ENCODE measurements at places on chromosomes 5 and 9.

DNA sequence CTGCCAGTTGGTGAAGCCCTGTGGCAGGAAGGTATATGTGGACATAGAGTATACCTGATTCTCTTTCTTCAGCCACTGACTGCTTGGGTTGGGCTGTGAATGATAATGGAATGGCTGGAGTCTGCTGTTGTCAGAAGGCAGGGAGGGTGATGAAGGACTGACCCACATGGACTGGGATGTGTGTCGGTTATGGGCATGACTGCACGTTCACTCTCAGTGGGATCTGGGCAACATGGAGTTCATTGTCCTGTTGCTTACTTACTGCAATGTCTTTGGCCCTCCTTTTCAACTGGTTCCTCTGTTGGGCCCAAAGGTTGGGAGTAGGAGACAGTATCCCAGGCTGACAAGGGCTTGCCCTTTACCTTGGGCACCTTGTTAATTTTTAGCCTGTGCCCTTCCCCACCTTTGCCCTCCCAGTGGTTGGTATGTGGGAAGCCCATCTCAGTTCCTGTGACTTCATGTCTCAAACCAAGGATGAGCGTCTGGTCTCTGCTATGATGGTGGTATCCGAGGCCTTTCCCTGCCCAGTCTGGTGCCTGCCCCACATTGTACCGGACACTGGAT is 34.6 kb downstream of the FAXDC2 start:
- no peak for DNase-seq

DNA sequence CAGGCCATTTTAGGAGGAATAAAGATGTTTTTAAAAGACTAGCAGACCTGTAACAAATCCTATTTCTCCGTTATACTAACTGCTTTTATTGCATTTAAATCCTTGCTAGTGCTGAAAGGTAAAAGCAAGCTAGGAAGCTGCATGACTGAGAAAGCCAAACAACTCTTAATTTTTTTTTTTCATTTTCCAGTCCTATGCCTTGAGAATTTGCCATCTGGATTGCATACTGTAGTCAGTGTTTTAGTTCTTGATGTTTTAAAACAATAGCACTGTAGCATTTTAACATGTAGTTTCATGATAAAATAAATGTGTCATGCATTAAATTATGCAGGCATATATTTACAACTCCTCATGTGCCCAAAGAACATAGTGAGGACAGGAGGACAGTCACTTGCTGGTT is 108.4 kb upstream of the FGF10 start:
- DNase-seq = no peak

- DNase-seq = peak; percentile 47
Observed at GRCh38 chr9:136312436-136312835, 8.5 kb upstream of the CCDC187 start.

- DNase-seq = no peak
Observed at GRCh38 chr9:113898596-113898995, 22.5 kb downstream of the ZNF618 start.

GRCh38 chr5:62780888-62781287 is 202.3 kb downstream of the LRRC70 start:
- no peak for DNase-seq

GRCh38 chr5:91417219-91417618 is 34.1 kb upstream of the ARRDC3 start:
- no peak for DNase-seq

DNA sequence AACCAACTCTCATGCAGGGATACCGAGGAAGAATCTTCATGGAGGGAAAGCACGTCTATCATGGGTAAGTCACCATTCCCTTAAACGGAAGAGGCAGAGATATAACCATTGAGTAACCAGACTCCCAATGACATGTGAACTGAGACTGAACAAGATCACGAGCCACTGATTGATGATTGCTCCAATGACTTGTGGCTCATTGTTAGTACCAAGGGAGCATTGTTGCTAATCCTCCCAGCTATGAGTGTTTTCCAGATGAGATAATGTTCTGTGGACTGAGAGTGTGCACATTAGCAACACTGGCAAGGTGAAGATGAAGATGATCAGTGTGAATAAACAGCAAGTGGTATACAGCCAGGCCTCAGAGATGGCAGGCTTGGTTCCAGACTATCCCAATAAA is 219.2 kb upstream of the MAP3K1 start:
- no peak for DNase-seq

GRCh38 chr5:178784391-178784790 is 53.9 kb upstream of the ZNF354A start:
- DNase-seq = no peak

GRCh38 chr5:1032551-1033027 is 24.0 kb downstream of the NKD2 start:
- DNase-seq = no peak

- DNase-seq = no peak
Observed at GRCh38 chr5:152007653-152008335, 83.1 kb upstream of the GLRA1 start.

GRCh38 chr5:134798468-134798867 is 39.9 kb downstream of the DDX46 start:
- DNase-seq = no peak

DNA sequence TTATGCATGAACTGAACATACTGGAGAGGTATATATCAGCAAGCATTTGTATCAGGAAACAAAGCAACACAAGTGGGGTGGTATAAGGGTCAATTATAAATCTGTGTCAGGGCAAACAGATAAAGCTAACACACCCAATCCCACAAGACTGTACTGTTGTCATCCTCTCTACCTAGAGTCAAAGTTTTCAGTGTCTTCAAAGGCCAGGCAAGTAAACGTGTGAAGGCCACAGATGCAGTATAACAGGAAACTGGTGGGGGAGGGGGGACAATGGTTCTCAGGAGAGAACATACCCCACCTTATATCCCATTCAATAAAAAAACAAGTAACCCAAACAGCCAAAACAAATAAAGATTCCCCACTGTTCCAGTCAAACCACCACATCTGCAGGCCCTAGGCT is 22.1 kb downstream of the ELP1 start:
- DNase-seq = no peak

DNA sequence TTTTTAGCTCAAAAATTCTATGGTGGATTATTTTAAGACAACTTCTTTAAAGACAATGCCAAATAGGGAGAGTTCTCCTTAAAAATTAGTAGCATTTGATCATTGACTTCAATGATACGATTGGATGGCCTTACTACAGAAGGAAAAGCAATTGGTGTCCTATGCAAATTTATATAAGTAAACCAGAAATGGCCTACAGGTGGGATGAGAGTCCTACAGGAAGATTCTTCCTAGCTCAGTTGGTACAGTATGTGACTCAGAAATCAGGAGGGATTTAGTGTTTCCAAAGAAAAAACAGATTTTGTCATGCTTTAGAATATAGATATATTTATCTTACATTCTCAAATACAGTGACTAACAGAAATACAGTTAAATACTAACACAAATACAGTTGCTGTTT is 6.5 kb downstream of the ANKRA2 start:
- DNase-seq = no peak

DNA sequence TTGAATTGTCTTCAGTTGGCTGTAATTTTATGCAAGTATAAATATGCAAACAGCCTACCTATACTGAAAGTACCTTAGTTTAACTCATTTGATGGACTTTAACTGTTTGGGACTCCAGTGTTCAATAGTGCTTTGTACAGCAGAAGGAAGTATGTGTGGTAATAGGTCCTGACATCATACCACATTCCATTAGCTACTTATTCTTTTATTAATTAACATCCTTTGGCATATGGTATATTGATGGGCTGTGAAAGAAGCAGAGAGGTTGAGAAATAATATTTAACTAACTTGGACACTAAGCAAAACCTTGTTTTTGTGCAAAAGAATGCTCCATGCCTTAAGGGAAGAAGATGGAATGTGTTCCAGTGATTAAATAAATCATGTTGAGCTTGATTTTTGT is 97.6 kb upstream of the SEMA6A start:
- no peak for DNase-seq

Data from activated T-cell treated with anti-CD3 and anti-CD28 coated beads, Interleukin-2, amount 50 U/mL, for 48 hours (primary cell).